ENCODE measurements at places on chromosomes 5 and 9. TPM values are rescaled to one million over a fixed set of nuclear protein-coding genes. Genes with fewer than 3 reads are reported as not detected.

The TMEM171 gene
- not detected for total RNA-seq

The PCDHB2 gene
- not detected for total RNA-seq

The ARHGEF37 gene
- 0.53 TPM for total RNA-seq

The TOR4A gene
- total RNA-seq = 3.3 TPM

The MSANTD3 gene
- total RNA-seq = 18.2 TPM

The CAMK4 gene
- total RNA-seq = 57.4 TPM

The FST gene
- 0.13 TPM for total RNA-seq

The MSX2 gene
- total RNA-seq = not detected

The ZNF608 gene
- not detected for total RNA-seq

The CFAP77 gene
- total RNA-seq = not detected

The CTNNAL1 gene
- total RNA-seq = 19.1 TPM

The CXCL14 gene
- not detected for total RNA-seq

The CTSV gene
- total RNA-seq = 0.53 TPM

The SLCO6A1 gene
- not detected for total RNA-seq

The MPDZ gene
- total RNA-seq = not detected

DNA sequence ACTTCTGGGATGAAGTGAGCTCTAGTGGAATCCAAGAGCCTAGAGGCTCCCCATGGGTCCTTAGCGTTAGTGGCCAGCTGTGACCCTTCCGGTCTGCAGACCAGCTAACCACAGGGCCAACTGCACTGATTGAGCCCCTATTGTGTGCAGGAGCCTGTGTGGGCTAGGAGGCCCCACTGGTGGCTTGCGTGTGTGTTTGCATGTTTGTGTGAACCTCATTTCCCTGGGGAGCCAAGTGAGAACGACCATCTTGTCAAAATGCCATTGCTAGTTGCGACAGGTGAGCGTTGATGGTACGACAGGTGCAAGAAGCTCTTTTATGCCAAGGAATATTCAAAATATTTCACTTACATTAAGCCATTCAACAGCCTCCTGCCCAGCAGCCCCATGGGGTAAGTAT lies 44.1 kb upstream of the ANKRD33B start:
- DNase-seq = no peak

- no peak for DNase-seq
These were observed 93.1 kb downstream of the SMIM15 start for GRCh38 chr5:61069150-61069549.

- no peak for DNase-seq
These were observed 2.2 kb upstream of the DNAJB5 start for GRCh38 chr9:34987160-34987901.

- no peak for DNase-seq
These were observed 1088.7 kb upstream of the ARRDC3 start for GRCh38 chr5:92471861-92472260.

GRCh38 chr5:81301271-81302015 lies at the start of gene ZCCHC9:
Gene ZCCHC9, plus strand, starts transcription at chr5:81301587. Its CDS starts 3,171 bp downstream, at chr5:81304758.
- DNase-seq = peak; percentile 91

DNA sequence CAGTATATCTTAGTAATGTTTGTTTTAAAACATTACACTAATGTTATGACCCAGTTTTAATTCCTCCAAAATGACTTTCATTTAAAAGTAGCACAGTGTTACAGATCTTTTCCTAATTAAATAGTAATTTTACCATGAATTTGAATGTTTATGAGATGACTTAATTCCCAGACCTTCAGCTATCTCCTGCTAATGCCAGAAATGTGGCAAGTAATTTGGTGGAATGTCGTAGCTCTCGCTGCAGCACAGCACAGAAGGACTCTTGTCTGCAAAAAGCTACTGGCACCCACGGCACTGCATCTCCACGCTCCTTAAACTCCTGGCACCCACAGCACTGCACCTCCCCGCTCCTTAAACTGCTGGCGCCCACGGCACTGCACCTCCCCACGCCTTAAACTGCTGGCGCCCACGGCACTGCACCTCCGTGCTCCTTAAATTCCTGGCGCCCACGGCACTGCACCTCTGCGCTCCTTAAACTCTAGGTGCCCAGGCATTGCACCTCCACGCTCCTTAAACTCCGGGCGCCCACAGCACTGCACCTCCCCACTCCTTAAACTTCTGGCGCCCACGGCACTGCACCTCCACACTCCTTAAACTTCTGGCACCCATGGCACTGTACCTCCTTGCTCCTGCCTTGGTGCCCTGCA lies 163.1 kb downstream of the CDK5RAP2 start:
- DNase-seq = no peak

GRCh38 chr9:68643901-68644809 lies 60.9 kb upstream of the PIP5K1B start:
- DNase-seq = no peak

- no peak for DNase-seq
These were observed 6.2 kb downstream of the KCNV2 start for GRCh38 chr9:2723376-2724065.

DNA sequence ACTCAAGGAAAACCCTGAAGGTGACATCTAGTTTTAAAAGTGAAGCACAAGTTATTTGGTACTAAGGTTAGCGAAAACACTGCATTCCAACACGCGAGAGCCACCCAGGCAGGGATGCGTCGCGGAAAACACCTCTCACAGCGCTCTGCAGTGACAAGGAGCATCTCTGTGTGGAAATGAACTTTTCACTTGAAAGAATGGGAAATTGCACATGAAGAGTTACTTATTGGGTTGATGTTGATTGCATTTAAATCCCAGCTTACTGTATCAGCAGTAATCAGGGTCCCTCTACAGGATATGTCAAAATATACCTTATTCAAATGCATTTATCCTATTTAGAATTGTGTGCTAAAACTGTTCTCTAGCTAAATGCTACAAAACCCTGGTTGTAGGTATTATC lies 144.4 kb downstream of the BNC2 start:
- no peak for DNase-seq

GRCh38 chr5:97840643-97841042 lies 657.6 kb upstream of the RIOK2 start:
- no peak for DNase-seq

GRCh38 chr9:119701651-119702050 lies 332.4 kb upstream of the BRINP1 start:
- no peak for DNase-seq

GRCh38 chr5:66553916-66554575 lies 42.1 kb upstream of the MAST4 start:
- DNase-seq = no peak

DNA sequence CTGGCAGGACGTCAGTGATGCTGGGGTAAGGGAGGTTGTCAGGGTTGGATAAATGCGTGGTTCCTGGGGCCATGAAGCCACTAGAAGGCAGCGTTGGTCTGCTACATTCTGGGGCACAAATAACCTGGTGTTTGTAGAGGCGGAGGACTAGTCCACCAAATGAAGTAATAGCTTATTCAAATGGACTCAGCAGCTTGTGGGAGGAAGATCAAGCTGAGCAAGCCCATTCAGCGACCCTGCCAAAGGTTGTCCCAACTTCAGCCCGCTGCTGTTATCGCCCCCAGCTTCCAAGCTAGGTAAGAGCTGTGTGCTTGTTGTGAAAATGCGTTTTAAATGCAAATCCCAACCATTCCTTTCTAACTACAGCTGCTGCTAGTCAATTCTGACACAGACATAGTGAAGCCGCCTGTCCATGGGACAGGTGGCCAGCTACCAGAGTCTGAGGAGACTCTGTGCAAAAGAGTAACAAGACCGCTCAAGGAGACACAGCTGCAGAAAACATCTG lies 7.6 kb upstream of the FAM240B start:
- no peak for DNase-seq

- DNase-seq = no peak
These were observed 41.9 kb downstream of the WDR36 start for GRCh38 chr5:111134087-111134486.

- DNase-seq = no peak
These were observed 363.5 kb downstream of the NDUFS4 start for GRCh38 chr5:53923961-53924360.

DNA sequence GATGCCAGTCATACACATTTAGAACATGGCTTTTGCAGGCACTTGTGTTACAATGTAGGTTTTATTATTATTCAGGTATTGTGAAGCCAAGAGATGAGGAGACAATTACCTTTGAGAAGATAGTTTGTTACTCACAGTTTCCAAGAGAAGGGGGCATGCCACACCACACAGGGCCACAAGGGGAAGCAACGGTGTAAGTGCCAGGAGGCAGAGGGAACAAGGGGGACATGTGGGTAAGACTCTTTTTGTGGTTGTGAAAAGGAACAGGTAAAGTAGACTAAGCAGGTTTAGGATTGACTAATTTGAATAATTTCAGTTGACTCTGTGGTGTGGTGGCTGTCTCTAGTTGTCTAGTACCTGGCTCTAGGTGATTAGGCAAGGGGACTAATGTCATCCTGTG lies 191.2 kb downstream of the TRPM6 start:
- DNase-seq = no peak

DNA sequence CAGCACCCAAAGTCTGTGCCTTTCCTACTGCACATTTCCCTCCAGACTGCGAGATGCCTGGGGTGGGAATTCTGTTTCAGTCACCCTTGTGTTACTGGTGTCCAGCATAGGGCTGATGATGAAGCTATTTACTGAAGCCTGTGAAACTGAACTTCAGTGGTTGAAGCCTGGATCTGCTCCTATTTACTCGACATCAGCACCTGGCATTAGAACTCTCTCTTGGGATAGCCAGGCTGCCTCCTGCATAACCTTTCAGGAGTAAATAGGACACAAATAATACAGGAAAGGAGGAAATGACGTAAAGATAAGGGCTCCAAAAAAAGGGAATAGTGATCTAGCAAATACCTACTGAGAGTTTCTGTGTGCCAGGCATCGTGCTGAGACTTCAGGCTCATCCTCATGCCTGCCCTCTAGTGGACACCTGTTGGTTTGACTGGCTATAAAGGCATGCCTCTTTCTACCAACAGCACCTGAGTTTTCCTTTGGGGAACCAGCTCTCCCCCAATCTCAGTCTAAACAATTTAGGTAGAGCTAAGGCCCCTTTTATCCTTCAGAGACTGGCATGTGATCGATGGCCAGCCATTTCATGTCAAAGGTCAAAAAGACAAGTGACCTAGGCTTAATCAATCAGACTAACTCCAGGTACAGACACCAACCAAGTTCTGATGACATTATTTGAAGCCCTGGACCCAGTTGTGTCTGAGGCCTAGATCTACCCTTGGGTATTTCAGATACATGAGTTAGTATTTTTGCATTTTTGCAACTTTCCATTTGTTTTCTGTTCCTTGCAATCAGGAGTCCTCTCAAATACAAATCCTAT lies 192.1 kb upstream of the TRIM32 start:
- no peak for DNase-seq

DNA sequence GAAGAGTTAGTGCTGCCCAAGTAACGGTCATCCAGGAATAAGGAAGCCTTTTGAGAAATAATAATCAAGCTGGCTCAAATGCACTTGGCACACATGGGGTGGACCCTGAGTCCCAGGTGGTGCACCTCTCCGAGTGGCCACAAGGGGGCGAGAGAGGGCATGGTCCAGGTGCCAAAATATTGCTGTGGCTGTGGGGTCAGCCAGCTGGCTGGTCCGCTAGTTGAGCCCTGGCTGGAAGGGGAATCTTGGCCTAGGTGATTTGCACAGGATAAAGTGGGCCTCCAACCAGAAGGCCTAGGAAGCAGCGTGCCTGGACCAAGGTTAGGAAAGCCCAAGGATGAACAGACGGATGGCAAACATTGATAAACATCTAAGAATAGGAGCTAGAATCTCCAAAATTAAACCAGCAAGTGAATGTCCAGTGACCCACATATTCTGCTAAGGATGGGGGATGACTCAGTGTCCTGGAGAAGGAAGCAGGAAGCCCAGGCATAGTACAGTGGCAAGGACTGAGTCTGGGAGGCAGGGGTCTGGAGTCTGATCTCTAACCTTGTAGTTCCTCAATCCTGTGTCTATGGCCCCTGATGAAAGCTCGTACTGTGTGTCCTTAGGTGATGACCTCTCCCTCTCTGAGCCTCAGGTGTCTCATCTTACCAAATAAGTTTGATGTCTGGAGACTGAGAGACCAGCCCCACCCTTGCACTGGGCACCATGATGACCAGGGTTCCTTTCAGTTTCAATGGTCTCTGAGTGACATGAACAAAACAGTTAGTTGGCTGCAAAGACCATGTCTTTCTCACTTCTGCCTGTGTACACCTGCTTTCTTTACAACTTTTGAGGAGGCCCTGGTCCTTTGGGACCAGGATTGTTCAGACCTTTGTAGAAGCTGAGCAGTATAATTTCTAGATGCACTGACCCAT lies 19.2 kb upstream of the SHB start:
- DNase-seq = peak; percentile 75

All from CD8-positive, alpha-beta memory T cell (primary cell).